ENCODE measurements at places on chromosomes 7 and 10. TPM values are rescaled to one million over a fixed set of nuclear protein-coding genes. Genes with fewer than 3 reads are reported as not detected.

DNA sequence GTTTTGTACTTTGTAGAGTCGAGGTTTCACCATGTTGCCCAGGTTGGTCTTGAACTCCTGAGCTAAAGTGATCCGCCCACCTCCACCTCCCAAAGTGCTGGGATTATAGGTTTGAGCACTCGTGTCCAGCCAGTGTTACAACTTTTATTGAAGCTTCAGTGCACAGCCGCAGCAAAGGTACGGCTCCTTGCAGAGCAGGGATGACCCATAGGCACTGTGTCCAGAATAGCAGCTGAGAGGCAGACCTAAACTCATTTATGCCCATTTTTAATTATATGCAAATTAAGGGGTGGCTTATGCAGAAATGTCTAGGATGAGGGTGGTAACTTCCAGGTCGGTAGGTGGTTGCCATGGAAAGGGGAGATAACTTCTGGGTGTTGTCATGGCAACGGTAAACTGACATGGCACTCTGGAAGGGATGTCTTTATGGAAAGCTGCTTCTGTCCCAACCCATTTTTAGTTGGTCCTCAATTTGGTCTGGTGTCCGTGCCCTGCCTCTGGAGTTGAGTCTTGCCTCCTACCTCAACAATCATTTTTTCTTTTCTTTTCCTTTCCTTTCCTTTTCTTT is 22.7 kb downstream of the NYAP1 start:
- DNase-seq, result no peak

DNA sequence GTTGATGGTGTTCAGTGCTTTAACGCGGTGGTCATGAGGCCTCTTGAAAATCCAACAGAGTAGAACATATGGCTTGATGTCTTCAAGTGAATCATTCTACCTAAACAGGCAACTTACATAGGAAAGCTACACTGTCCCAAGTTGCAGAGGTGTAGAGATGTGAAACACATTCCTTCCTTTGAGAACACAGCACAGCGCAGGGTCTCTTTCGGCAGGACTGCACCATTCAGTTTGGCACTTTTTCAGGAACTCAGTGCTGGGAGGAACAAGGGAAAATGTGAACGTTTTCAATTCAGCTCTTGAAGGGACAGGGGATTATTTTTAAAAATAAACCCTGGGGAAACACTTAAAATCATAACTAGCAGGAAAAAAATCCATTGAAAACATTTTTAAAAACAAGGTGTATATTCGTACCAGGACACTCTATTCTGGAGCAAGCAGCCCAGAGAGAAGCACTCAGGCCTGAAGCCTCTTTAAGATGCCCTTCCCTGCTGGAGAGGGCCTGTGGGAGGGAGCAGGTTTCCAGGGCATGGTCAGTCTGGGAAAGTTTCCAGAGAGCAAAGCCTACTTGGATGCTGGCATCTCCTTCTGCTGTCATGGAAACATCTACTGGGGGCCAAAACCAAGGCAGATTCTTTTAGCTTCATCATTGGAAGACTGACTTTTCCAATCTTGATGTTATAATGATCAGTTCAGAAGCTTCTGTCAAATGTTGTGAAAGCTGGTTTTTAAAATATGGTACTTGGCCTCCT is 60.4 kb upstream of the NPVF start:
- DNase-seq, result no peak

DNA sequence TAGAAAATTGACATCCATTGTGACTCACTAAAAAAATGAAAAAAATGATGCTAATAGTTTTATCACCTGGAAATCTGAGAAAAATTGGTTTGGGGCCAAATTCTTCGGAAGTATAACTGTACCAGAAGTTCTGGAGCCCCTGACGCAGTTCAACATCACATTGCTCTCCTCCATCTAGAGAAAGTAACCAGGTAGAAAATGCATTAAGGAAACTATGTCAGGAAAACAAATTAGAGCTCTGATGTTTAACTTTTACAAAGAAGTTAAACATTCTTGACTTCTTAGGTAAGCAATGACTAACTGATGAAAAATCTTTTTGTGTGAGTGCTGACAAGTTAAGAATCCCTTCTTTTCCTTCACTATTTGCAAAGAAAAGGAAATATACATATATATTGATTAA is 61.1 kb upstream of the TMEM196 start:
- no peak for DNase-seq

DNA sequence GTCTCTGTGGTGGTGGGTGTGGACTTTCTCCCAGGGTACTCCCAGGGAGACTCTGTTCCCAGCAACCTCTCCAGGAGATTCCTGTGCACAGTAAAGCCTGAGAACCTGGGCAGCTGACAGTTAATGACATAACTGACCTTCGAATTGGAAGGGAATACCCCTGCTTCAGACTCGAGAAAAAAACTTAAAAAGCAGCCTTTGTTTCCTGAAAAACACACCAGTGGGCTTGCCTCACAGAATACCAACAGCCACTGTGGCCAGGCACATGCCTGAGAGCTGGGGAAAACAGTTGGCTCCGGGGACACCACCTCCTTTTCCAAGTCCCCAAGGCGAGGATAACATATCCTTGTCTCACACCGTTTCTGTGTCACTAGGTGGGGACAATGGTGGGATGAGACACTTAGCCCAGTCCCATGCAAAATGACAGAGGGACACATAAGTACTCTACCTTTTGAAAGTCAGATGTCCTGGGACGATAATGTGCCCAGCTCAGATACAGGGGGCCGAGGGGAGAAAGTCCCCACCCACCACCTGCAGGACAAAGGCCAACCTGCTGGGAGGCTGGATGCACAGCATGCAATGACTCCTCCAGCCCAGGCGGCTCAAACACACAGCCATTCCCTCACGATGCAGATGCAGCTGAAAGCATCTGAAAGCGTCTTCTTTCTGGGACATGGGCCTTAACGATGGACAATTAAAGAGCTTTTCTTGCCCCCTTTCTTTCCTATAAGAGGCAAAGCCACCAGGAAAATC is 65.6 kb downstream of the HIPK2 start:
- no peak for DNase-seq

DNA sequence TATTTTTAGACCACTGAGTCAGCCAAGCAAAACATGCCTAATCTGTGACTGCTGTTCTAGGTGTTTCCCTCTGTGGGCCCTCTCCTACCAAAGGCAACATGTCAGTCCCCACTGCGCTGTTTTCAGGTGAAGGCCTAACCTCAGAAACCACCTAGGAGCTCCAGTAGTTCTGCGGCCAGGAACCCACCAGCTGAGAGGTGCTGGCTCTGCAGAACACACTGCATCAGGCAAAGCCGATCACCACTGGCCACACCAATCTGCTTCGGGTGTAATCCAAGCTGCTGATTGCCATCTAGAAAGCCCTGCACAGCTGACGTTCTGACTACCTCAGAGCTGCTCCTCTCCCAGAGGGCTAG is 14.9 kb downstream of the CAMK2G start:
- DNase-seq, result no peak

DNA sequence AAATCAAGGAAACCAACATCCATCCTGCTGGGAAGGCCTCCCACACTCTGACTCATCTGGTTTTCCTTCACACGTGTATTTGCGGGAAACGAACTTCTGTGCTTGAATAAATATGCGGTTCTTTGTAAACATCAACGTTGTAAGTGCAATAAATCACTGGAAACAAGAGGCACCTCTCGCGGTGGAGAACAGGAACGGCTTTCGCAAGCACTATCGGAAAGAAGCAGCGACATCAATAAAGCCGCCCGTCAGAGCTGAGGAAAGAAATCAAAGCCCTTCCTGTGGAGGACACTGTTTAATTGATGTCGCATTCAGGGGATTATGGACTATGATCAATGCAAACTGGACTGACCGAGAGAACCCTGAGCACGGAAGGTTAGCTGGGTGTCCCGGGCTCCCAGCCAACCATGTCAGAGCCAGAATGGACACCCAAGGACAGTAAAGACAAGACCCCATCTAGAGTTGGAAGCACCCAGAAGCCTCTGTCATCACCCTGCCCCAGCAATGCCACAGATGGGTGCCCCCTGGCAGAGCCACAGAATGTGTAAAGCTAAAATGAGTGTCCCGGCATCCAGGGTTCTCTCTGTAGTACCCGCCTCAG is 37.6 kb downstream of the OAT start:
- DNase-seq, result peak; percentile 81

DNA sequence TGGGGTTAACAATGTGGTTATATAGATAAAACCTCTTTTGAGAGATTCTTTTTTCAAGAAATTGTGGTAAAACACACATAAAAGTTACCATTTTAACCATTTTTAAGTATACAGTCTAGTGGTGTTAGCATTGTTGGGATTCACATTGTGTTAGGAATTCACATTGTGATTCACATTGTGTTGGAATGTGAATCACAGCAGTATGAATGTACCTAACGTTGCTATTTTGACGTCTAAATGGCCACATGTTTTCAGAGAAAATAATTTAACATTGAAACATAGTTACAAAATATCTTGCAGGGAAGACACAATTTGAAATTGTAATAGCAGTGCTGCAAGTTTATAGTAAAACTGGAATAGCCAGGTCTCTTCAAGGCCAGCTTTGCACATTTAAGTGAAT is 129.0 kb downstream of the BICC1 start:
- peak; percentile 19 for DNase-seq

DNA sequence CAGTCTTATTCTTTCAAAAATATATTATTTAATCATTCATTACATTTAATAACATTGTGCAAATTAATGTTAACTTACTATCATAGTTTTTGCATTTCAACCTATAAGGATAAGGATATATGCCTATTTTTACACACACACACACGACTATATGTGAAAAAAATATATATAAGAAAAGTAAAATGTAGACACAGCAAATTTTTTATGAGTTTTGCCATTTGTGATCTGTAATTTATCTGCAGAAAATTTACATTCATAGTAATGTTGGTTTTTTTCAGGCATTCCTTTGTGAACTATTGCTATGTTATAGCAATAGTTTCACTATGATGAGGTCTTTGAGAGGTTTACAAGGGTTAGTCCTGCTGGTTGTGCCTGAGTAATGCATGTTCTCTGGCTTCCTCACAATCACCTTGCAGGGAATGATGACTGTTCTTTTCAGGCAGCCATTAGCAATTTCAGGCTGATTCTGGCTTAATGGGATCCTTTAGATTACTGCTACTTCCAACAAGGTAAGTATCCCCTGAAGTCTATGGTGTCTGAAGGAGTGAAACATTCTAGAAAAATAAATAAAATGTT is 183.7 kb upstream of the CDK1 start:
- peak; percentile 21 for DNase-seq

DNA sequence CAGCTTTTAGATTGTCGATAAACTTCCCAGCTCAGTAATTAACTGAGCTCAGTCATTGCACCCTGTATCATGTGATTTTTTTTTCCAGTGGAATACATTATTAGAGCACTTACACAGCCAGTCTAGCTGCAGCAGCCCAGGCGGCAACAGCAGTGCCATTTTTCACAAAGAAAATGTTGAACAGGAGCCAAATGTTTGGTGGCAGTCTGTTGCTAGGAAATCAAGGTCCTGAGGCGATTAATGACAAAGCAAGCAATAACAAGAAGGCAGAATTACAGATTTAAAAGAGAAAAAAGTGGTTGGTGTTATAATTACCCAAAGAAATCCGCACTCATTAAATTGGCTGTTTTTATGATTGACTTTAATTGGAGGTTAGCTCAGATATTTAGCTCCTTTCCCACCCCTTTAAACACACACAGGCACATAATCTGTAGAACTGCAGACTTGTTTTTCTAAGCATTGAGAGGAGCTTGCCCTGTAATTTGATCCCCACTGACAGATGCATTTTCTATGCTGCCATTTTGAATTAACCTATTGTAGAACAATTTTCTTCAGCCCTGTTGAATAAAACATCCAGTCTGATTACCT is 267.4 kb downstream of the ADK start:
- peak; percentile 70 for DNase-seq

GRCh38 chr10:18409599-18410397 is 241.6 kb downstream of the NSUN6 start:
- DNase-seq, result no peak

DNA sequence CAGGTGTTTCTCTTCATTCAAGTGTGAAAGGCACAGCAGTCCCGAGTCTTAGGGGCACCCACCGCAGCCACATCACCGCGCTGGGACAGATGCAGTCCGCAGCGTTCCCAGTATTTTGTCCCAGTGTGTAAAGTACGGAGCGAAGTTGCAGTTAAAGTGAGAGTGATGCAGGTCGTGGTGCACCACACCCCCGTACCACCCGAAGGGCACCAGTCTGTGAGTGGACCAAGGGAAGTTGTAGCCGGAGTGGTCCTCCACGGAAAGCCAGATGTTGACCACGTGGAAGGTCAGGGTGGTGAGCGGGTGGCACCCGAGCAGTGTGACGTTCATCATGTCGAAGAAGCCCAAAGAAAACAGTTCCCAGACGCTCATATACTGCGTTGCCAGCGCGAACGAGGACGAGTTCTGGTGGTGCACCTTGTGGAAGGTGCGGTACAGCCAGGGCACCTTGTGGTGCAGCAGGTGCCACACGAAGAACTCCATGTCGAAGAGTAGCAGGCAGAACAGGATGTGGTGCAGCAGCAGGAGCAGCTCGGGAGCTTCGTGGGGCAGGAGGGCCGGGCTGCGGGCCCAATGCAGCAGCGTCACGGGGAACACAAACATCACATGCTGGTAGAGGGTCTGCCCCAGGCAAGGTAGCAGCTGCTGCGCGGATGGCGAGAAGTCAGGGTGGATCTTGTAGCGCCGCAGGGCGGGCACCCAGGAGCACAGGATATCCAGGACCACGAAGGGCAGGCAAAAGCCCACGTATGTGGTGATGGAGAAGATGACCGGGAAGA is 526 bp downstream of the CH25H start:
- no peak for DNase-seq

DNA sequence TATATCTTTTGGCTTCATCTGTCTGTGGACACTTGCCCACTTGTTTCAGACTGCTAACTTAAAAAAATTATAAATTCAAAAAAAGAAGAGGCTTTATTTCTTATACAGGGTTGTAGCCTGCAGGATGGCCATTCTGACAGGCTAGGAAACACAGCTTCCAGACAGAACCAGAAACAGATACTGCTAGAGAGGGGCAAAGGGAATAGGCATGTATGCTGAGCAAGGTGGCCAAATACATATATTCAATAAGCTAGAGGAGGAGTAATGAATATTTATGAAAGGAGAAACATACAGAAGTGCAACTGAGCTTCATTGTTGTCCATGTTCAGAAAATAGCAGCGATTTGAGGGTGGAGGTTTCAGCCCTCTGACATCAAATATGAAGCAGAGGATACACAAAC is 22.0 kb upstream of the MAGI2 start:
- DNase-seq, result no peak

DNA sequence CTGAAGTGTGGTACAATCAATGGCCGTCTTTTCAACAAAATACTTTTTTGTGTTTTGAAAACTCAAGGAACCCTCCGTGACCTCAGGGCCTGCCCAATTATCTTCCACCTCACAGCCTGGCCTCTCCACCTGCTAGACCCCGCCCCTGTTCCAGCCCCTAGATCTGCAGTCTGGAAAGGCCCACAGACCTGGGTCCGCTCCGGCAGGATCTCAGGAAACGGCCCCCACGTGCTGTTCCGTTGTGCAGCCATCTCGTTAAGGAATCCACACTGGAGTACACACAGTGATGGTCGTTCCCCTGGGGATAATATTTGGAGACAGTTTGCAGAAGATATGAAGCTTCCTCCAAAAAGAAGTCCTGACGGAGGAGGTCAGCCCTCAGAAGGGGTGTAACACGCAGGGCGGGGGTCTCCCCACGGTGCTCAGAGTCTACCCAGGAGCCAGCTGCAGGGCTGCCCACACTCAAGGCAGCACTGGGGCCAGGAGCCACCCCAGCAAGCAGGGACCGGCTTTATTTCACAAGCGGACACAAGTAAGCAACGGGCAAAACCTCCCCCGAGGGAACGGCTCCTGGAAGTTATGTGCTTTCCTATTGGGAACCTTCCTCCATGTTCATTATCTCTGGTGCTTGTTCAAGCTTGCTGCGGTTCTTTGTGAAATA is 73.4 kb downstream of the TCERG1L start:
- DNase-seq, result no peak

Gene OR2A7
- total RNA-seq, result not detected

Gene AP3M1
- 33.4 TPM for total RNA-seq

Gene ASZ1
- 0.14 TPM for total RNA-seq

Gene MYH16
- total RNA-seq, result not detected

Gene PPP2R2D
- total RNA-seq, result 33.2 TPM

All from H4 (cell line).